T-helper 1 cell (primary cell): ENCODE measurements at places on chromosomes 1 and 21.

- DNase-seq, result no peak
These were observed 65.8 kb downstream of the ATP5PO start for GRCh38 chr21:33849834-33850233.

- no peak for DNase-seq
These were observed 134.9 kb upstream of the IPO9 start for GRCh38 chr1:201693890-201694607.

DNA sequence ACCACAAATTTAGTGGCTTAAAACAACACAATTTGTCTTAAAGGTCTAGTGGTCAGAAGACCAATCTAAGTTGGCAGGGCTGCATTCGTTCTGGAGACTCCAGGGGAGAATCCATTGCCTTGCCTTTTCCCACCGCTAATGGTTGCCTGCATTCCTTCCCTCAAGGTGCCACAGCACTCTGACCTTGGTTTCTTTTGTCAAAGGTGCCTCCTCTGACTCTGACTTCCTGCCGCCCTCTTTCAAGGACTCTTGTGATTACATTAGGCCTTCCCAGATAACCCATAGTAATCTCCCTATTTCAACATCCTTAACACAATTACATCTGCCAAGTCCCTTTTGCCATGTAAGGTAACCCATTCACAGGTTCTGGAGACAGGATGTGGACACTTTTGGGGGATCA is 145.3 kb downstream of the S1PR1 start:
- no peak for DNase-seq

GRCh38 chr1:7526196-7526866 is 244.8 kb upstream of the VAMP3 start:
- DNase-seq, result no peak

DNA sequence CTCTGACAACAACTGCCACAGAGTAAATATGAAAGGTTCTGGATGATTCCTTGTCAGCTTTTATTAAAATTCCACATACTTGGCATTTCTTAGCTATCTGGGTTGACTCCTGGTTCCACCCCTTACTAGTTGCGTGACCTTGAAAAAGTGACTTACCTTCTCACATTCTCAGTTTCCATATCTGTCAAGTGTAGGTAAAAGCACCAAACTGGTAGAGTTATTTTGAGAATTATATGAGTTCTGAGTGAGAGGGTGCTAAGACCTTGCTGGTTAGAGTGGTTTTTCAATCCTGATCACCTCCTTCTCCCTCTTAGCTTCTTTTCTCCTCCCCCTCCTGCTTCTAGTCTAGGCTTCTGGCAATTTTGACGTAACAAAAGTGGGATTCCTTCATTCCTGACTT is 83.4 kb upstream of the ABCD3 start:
- DNase-seq, result no peak

DNA sequence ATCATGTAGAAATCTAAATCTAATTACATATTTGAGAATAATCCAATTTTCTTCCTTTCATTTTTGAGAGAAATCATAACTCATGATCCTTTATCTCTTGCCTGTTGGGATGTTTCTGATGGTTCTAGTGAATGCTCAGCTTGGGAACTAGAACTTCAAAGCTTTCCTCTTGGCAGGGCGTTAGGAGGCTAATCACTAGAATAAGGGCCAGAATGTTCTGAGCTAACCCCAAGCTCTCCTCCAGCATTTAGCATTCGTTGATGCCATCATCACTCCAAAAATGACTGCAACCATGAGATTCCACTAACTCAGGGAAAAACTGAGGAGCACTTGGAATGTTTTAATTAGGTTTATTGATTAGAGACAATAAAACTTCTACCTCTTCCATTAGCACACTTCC is 93.9 kb upstream of the DPT start:
- DNase-seq, result no peak

DNA sequence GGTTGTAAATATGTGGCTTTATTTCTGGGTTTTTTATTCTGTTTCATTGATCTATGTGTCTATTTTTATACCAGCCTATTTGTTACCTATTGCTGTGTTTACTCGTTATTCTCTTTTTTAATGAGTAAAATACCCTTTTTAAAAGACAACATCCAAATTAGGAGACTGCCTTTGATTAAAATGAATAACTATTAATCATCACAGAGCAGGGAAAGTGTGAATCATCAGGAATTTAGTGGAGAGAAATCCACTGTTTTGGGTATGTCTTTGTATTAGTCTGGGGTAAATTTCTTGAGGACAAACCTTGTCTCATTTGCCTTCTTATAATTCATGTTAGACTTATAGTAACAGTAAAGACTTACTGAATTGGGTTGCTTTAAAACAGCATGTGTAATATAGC is 12.1 kb downstream of the DISC1 start:
- no peak for DNase-seq

- no peak for DNase-seq
These were observed 192.2 kb upstream of the NRIP1 start for GRCh38 chr21:15256996-15257395.

- no peak for DNase-seq
These were observed 6.6 kb downstream of the SDC3 start for GRCh38 chr1:30901798-30902581.

DNA sequence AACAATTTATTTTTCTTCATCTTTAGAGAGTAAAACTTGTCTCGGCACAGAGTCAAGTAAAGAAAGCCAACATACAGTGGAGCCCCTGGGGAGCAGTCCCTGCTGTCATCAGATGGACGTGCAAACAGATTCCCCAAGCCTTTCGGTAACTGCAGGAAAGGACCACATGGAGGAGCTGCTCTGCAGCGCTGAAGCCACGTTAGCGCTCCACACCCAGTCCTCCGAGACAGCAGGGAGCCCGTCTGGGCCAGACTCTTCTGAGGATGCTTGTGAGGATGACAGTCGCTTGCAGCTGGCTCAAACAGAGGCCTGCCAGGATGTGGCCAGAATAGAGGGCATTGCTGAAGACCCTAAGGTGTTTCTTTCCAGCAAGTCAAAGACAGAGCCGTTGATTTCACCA is 77.1 kb upstream of the SCCPDH start:
- no peak for DNase-seq

DNA sequence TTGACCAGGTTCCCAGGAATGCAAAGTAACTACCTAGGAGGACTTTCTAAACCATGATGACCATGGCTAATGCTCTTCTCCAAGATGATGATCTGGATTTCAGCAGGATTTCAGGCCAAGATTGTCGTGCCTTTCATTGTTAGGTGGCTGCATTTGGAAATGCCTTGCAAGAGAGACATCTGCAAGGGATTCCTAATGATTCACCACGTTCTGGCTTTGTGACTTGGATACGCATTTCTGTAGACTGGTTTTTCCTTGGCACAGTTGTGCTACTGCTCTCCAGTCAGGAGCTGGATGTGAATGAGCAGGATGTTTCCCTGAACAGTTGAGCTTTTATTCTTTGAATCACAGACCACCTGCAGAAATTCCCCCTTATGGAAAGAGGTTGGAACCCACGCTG is 212.4 kb downstream of the BACH1 start:
- no peak for DNase-seq

GRCh38 chr1:109250454-109251276 is 1.3 kb downstream of the CELSR2 start:
- no peak for DNase-seq

GRCh38 chr1:116425987-116426386 is 52.9 kb downstream of the ATP1A1 start:
- no peak for DNase-seq

- DNase-seq, result no peak
These were observed 17.6 kb downstream of the LMO4 start for GRCh38 chr1:87346130-87346814.

- no peak for DNase-seq
These were observed 163.5 kb downstream of the NFIA start for GRCh38 chr1:61245696-61246400.

- no peak for DNase-seq
These were observed 37.0 kb downstream of the SLC9A1 start for GRCh38 chr1:27117733-27118439.

- no peak for DNase-seq
These were observed 61.4 kb upstream of the DYNLT5 start for GRCh38 chr1:66690666-66691381.

- no peak for DNase-seq
These were observed 484.1 kb upstream of the VAMP3 start for GRCh38 chr1:7287013-7287412.

GRCh38 chr1:156448134-156448967 is 52.2 kb downstream of the MEF2D start:
- no peak for DNase-seq

GRCh38 chr1:243598433-243598832 is 251.6 kb downstream of the AKT3 start:
- no peak for DNase-seq

DNA sequence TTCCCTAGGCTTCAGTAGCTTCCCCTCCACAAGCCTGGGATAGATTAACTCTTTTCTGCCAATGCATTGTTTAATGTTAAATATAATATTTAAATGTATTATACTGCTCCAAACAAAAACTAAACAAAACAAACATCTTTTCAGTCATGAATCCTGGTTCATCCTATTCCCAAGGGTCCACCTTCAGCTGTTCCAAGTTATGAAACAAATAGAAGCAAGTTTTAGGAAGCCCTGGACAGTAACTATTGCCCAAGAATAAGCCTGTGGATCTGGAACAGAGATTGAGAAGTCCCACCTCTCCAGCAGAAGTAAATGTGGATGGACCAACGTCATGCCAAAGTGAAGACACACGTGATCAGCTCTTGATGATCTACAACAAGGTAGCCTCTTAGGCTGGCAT is 408.1 kb downstream of the SETD4 start:
- no peak for DNase-seq

- DNase-seq, result no peak
These were observed 59.6 kb upstream of the CSF3R start for GRCh38 chr1:36542024-36542961.

- peak; percentile 3 for DNase-seq
These were observed 1.0 kb downstream of the ST6GALNAC5 start for GRCh38 chr1:76868154-76868882.

- no peak for DNase-seq
These were observed 7.0 kb downstream of the AKT3 start for GRCh38 chr1:243842978-243843511.

GRCh38 chr1:241849345-241849695 is 1.3 kb downstream of the EXO1 start:
- no peak for DNase-seq
